ENCODE measurements at places on chromosomes 11 and 22.

DNA sequence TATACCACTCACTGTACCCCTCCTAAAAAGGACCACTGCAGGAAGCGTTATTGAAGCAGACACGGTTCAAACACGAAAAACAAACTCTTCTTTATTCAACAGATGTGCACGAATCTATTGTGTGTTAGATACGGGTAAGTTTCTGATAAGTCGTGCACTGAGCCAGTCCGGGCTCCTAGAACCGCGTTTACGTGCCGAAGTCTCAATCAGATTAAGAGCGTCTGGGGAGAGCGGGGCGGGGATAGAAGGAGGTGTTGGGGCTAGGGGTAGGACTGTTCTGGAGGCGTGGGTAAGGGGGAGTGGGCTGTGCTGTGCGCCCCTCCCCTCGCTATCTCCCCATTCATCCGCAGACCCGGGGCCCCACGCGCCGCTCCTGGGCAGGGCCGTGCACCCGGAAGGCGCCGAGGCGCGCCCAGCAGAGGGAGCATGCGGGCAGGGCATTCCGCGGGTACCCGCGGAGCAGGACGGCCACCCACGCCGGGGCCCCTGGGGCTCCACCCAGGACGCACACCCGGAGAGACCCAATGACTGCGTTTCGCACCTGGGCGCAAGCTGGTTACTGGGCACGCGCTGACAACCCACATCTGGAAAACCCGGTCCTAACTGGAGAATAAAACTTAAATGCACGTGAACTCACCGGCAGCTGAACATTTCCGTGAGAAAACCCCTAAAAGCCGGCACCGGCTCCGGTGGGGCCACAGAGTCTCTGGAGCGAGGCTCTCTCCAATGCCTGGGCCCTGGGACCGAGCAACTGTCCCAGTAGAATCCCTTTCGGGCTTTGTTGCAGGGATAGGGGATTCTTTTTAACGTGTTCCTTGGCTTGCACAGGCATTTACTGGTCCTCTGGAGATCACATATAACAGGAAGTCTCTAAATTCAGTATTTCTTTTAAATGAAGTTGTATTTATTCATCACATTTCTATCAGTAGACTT is 40.6 kb downstream of the WEE1 start:
- DNase-seq, result peak; percentile 62

- no peak for DNase-seq
These were observed 5.5 kb upstream of the FXYD2 start for GRCh38 chr11:117830072-117830471.

- no peak for DNase-seq
These were observed 3.4 kb downstream of the TENM4 start for GRCh38 chr11:79437278-79437980.

GRCh38 chr11:61092908-61093763 is 9.2 kb upstream of the CD5 start:
- DNase-seq, result no peak

GRCh38 chr22:19218541-19219233 is 40.2 kb upstream of the SLC25A1 start:
- DNase-seq, result no peak

GRCh38 chr11:64348383-64349024 is 8.5 kb downstream of the CCDC88B start:
- DNase-seq, result no peak

DNA sequence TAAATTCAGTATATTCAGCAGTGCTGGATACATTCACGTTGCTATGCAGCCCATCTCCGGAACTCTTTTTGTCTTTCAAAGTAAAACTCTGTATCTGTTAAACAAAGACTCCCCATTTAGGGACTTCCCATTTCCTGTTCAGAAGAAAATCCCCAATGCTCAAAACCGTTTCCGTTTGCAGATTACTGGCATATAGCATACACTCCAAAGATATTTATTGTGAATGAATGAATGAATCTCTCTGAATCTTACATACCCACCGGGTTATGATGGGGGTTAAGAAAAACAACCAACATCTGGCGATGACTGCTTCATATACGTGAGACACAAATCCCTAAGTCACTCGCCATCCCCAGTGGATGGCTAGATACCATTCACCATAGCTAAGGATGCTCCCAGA is 1.6 kb downstream of the THY1 start:
- no peak for DNase-seq

DNA sequence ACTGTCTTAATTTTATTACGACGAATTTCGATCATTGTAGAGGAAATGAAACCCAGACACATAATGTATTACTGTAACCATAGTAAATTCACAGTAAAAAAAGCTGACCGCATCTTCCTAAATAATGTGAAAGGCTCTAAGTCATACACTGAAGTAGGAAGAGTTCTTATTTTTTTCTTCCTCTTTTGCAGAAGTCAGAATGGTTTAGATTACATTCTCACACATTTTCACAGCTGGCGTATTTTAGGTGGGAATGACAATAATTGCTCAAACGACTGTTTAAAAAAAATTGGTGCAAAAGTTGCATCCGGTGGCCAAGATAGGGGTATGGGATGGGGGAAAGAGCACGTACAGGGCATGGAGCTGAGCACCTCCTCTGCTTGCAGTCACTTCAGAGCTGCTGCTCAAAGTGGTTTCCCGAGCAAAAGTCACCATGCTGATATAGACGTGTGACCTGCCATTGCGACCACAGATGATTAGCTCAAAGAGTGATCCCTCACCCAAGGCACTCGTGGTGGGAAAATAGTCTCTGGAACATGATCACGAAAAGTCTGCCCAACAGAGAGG is 35.3 kb downstream of the MMP13 start:
- DNase-seq, result no peak

GRCh38 chr22:20392983-20393704 is 807 bp upstream of the ZNF74 start:
- no peak for DNase-seq

GRCh38 chr11:120827820-120828219 is 196.1 kb upstream of the TBCEL start:
- DNase-seq, result no peak

DNA sequence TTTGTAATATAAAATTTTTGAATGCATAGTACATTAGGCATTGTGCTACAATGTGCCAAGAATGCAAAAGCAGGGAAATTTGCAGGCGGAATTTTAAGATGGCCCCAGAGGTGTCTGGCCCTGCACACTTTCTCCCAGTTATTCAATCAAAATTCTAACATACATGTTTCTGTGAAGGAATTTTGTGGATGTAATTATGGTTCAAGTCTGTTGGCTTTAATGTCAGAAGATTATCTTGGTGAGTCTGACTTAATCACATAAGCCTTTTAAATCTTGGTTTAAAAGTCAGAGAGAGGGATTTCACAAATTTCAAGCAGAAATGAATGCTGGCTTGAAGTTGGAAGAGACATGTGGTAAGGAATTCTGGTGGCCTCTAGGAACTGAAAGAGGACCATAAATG is 423.4 kb upstream of the CCDC179 start:
- no peak for DNase-seq

DNA sequence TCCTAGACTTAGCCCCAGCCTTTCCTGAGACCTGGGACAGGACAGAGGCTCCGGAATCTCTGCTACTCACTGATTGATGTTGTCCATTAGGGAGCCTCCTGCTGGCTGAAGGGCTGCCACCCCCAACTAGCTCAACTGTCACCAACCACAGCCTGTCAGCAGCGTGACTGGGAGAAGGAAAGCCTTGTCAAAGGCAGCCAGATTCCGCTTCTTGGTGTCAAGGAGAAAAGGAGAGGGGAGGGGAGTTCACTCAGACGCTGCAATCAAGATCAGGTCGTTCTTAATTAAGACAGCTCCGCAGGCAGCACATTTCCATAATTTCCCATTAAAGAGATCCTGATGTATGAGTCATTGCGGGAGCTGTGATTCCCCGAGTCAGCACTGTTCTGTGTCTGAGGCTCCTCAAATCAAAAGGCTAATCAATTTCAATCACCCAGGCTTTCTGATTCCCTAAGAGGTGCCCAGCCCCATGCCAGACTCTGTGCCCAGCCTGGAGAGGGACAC is 152.8 kb upstream of the ZBED5 start:
- DNase-seq, result no peak

DNA sequence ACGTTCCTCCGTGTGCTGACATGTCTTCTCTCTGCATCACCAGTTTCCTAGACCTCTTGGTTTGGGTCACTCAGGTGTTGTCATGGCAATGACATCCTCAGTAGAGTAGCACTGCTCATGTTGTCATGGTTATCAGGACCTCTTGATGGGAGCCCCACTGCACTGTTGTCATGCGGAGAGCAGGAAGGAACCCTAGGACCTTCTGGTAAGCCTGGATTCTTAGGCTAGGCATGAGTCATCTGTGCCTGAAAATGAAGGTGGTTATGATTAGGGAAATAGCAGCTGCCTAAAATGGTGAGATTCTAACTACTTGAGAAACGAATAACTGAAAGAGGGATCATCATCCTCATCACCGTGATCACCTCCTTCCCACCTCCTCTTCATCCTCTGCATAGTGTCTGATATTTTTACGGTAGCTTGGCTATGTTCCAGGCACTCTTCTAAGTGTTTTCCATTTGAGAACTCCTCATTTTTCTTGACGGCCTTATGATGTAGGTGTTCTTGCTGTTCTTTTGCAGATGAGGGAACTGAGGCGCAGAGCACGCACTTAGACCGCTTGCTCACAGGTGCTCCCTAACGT is 858.4 kb downstream of the NTM start:
- DNase-seq, result no peak

- no peak for DNase-seq
These were observed 71.9 kb upstream of the PPARA start for GRCh38 chr22:46078241-46079092.

All from NCI-H187 (cell line).